Right ventricle myocardium superior (tissue), 1 donor: ENCODE measurements at places on chromosomes 13 and 19. TPM values are rescaled to one million over a fixed set of nuclear protein-coding genes. Genes with fewer than 3 reads are reported as not detected.

SEMA6B gene
- total RNA-seq, result 15.0 TPM

IGFL2 gene
- total RNA-seq, result not detected

- DNase-seq, result no peak
Observed at GRCh38 chr13:112445411-112446271, 69.5 kb downstream of the SPACA7 start.

- DNase-seq, result no peak
Observed at GRCh38 chr19:55621205-55621672, 3.1 kb downstream of the ZNF784 start.

DNA sequence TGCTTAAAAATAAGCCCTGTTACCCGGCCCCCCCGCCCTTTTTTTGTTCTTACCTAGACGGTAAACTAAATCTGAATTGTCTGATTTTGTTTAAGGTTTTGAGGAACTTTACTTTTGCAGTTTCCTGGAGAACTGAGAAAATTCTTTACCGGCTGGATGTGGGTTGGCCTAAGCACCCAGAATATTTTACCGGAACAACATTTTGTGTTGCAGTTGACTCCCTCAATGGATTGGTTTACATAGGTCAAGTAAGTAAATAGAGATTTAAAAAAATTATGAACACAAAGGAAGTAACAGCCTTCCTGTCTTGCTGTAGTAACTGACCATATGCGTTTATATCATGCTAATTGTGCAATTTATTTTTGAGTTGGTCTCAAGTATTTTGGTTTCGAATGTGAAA, 785 bp downstream of the NHLRC3 start:
- no peak for DNase-seq

DNA sequence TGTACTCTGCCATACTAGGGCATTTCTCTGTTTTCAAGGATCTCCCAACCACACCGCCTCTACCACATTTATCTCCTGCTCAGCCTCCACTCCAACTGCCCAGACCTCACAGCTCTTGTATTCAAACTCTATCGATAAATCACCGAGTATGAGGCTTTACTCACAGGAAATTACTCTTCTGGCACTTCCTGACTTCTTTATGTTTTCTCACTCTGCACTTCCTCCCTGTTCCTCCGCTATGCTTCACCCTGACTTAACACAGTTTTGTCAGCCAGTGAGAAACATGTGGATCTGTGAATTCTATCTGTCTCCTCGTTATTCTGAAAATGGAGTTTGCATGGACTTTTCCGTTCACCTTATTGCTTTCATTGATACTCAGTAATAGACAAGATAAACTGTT, 2.6 kb upstream of the CARD8 start:
- no peak for DNase-seq
